ENCODE measurements at places on chromosomes 2 and 18. TPM values are rescaled to one million over a fixed set of nuclear protein-coding genes. Genes with fewer than 3 reads are reported as not detected.

ASXL3 gene
- 98.8 TPM for total RNA-seq

ANKRD62 gene
- total RNA-seq: 0.18 TPM

IL18RAP gene
- total RNA-seq: not detected

MOCOS gene
- total RNA-seq: 0.09 TPM

ANKRD30B gene
- 3.0 TPM for total RNA-seq

EPG5 gene
- 47.4 TPM for total RNA-seq

PLCD4 gene
- total RNA-seq: 1.2 TPM

SLC20A1 gene
- total RNA-seq: 46.5 TPM

PROKR1 gene
- 2.7 TPM for total RNA-seq

CELF4 gene
- total RNA-seq: 62.9 TPM

TACR1 gene
- 1.00 TPM for total RNA-seq

CIB4 gene
- not detected for total RNA-seq

DTNA gene
- total RNA-seq: 86.1 TPM

RESP18 gene
- total RNA-seq: 1.1 TPM

PJVK gene
- 3.3 TPM for total RNA-seq

C2orf81 gene
- total RNA-seq: 1.1 TPM

RFTN2 gene
- 50.2 TPM for total RNA-seq

IL1A gene
- 0.09 TPM for total RNA-seq

TRIM43 gene
- 1.1 TPM for total RNA-seq

NABP1 gene
- 15.3 TPM for total RNA-seq

FTCDNL1 gene
- 4.1 TPM for total RNA-seq

MYL12B gene
- total RNA-seq: 95.0 TPM

APOB gene
- total RNA-seq: 1.1 TPM

LYG2 gene
- total RNA-seq: not detected

OR6B2 gene
- not detected for total RNA-seq

FSIP2 gene
- 3.3 TPM for total RNA-seq

LYPD6B gene
- total RNA-seq: 0.91 TPM

Data from cerebellum (tissue), 4 donors.